ENCODE measurements at places on chromosomes 5 and 9. TPM values are rescaled to one million over a fixed set of nuclear protein-coding genes. Genes with fewer than 3 reads are reported as not detected.

Gene BTNL8
- 0.10 TPM for polyA plus RNA-seq

Gene FGF10
- polyA plus RNA-seq: 3.9 TPM

Gene LCN15
- 0.76 TPM for polyA plus RNA-seq

Gene ARHGEF39
- polyA plus RNA-seq: 4.5 TPM

Gene GDA
- 1.3 TPM for polyA plus RNA-seq

Gene NTNG2
- 0.56 TPM for polyA plus RNA-seq

Gene IL9
- not detected for polyA plus RNA-seq

Gene GLRA1
- polyA plus RNA-seq: not detected

Gene SPINK7
- not detected for polyA plus RNA-seq

Gene GRM6
- polyA plus RNA-seq: 0.35 TPM

Gene EQTN
- polyA plus RNA-seq: not detected

Gene PHF24
- polyA plus RNA-seq: 0.06 TPM

Gene IFNB1
- not detected for polyA plus RNA-seq

Gene OTP
- polyA plus RNA-seq: not detected

Gene SNAPC4
- polyA plus RNA-seq: 5.0 TPM

Gene CBY3
- 0.39 TPM for polyA plus RNA-seq

Gene GAS1
- 83.9 TPM for polyA plus RNA-seq

Gene CCDC183
- polyA plus RNA-seq: 2.1 TPM

Gene NUTM2F
- polyA plus RNA-seq: not detected

Gene CTXN3
- polyA plus RNA-seq: 2.6 TPM

Gene CYLC2
- not detected for polyA plus RNA-seq

Gene NNT
- polyA plus RNA-seq: 77.4 TPM

Gene AK6
- polyA plus RNA-seq: 48.2 TPM

Gene EPB41L4A
- 4.8 TPM for polyA plus RNA-seq

Gene STARD4
- polyA plus RNA-seq: 6.9 TPM

All from muscle of leg (tissue), 16 donors.